Activated CD4-positive, alpha-beta T cell treated with anti-CD3 and anti-CD28 coated beads, Interleukin-2, Interleukin-6, amounts not matched to agents 100 ng/mL and 50 ng/mL, durations not matched to agents 16 hours and 8 hours (primary cell): ENCODE measurements at places on chromosomes 16 and 17.

DNA sequence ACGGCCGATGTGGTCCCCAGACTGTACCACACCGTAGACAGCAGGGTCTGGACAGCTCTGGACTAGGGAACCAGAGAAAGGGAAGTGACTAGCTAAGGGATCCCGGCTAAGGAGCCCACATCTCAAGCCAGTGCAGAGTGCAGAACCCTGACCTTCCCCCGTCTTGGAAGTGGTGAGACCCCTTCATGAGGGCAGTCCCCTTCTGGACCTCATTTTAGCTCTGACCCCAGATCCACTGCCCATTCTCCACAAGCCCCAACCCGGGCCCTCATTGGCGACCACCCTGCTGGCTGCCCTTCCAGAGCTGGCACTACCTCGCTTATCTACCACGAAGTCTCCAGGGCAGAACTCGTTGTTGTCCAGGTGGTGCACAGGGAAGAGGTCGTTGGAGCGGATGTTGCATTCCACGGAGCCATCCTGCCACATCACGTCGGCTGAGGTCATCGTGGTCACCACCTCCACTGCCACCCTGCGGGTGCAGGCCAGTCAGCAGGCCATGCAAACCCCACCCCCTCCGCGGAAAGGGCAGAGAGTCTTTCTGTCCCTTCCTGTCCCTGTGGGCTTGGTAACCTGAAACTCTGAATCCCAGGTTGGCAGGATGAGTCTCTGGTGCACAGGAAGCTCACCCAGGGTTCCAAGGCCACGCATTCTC, 14.2 kb downstream of the SPHK1 start:
- no peak for DNase-seq

- no peak for DNase-seq
Observed at GRCh38 chr16:81238296-81239011, at the start of gene BCO1. TSS of gene BCO1 (plus strand) at chr16:81238689. CDS start at chr16:81238909, 220 bp downstream.

GRCh38 chr16:88202207-88202745, 180.5 kb upstream of the ZNF469 start:
- no peak for DNase-seq

DNA sequence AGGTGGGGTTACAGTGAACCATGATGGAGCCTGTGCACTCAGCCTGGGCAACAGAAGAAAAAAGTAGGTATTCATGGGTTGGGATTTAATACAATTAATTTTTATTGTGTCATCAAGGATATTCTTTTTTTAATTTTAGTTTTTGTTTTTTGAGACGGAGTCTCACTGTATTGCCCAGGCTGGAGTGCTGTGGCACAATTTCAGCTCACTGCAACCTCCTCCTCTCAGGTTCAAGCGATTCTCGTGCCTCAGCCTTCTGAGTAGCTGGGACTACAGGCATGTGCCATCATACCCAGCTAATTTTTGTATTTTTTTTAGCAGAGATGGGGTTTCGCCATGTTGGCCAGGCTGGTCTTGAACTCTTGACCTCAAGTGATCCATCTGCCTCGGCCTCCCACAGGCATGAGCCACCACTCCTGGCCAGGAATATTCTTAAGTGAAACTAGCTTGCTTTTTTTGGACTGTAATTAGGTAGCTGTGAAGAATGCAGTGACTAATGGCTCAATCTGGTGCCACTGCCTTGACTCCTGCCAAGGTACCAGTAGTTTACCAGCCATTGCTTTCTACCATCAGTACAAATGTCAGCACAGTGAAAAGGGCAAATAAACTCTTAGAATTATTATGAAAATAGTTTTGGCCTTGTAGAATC, 4.8 kb downstream of the PPM1D start:
- no peak for DNase-seq

DNA sequence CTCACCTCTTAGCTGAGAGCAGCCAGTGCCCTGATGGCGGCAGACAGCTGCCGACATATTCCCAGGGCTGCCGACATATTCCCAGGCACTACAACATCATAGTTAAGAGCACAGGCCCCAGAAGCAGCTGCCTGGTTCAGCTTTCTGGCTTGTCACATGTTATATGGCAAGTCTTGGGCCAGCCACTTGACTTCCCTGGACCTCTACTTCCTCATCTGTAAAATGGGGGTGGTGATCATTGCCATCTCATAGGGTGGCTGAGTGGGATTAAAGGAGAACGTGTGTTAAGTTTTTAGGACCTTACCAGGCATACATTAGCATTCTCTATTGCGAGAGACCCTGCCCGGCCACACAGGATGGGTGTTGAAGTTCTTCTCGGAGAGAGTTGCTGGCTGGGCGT, 19.1 kb downstream of the CDIPT start:
- DNase-seq: no peak

- DNase-seq: no peak
Observed at GRCh38 chr17:76944477-76944876, 76.3 kb downstream of the MGAT5B start.

DNA sequence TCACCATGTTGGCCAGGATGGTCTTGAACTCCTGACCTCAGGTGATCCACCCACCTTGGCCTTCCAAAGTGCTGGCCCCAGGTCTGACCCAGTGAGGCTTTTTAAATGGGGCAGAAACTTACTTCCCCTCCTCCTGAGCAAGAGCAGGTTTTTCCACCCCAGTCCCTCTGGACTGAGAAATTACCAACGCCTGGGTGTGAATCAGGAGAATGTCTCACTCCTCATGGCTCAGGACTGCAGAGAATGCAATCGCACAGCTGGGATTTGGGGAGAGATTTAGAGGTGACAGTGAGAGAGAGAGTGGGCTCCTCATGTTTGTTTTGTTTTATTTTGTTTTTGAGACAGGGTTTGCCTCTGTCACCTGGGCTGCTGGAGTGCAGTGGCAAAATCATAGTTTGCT, 203.6 kb downstream of the RAB11FIP4 start:
- DNase-seq: no peak

DNA sequence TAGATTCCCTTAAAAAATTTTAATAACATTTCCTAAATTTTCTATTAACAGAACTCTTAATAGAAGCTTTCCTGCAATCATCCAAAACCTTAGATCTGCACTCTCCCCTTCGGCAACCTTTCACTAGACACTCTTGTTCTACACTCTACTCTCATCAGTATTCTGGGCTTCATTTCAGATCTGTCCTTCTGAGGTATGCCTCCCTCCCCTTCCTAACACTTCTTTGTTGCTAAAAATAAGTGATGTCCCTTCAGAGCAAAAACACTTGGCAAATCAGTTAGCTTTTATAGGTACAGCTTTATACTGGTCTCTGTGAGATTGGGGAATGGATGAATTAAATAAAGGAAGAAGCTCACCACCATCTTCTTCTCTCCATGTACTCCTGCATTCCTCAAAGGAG, 28.2 kb upstream of the GNAO1 start:
- DNase-seq: no peak

DNA sequence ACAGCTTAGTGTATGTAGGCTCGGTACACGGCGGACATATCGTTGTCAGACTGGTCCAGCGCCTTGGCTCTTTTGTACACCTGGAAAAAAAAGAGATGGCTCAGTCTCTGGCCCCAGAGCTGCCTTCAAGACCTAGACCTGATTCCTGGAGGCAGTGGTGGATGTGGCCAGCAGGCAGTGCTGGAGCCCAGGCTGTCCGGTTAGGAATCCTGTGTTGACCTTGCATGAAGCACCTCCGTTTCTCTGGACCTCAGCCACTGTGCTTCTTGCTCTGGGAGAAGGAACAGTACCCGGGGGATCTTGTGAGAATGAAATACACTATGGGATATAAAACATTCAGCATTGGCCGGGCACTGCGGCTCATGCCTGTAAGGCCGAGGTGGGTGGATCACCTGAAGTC, 2.8 kb upstream of the ROGDI start:
- DNase-seq: no peak

GRCh38 chr17:48297825-48298224, 132.2 kb downstream of the SKAP1 start:
- no peak for DNase-seq

GRCh38 chr17:55134486-55135157, 130.1 kb upstream of the HLF start:
- DNase-seq: no peak

- DNase-seq: no peak
Observed at GRCh38 chr16:66159987-66160386, 206.5 kb upstream of the CDH5 start.

- DNase-seq: peak; percentile 87
Observed at GRCh38 chr16:89556750-89557689, 3.5 kb upstream of the RPL13 start.
